Activated T-helper 2 cell treated with anti-CD3 and anti-CD28 coated beads, Interferon-gamma antibody, Interleukin-2, Interleukin-4, amounts not matched to agents 10 μg/mL and 5 μg/mL and 100 μg/mL, durations not matched to agents 14 hours and 24 hours and 36 hours (primary cell): ENCODE measurements at places on chromosomes 13 and 19.

- no peak for DNase-seq
Observed at GRCh38 chr13:38496917-38497316, 147.3 kb downstream of the UFM1 start.

DNA sequence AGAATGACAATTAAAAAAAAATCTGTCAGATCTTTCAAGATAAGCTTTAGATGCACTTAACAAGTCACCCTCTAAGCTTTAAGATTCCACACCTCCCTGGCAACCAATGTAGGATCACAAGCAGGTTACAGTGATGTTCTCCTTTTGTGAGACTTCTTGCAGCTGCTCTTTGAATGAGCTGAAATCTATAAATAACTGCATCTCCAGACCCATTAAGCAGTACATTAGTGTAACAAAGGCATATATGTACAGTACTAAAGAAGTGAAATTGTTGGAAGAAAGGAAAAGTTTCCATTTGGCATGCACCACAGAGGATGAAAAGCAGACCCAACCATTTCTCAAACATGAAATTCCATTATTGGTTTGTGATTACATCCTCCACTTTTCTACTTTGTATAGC is 364.7 kb downstream of the ENOX1 start:
- no peak for DNase-seq

GRCh38 chr19:29596080-29596727 is 9.9 kb upstream of the POP4 start:
- no peak for DNase-seq

DNA sequence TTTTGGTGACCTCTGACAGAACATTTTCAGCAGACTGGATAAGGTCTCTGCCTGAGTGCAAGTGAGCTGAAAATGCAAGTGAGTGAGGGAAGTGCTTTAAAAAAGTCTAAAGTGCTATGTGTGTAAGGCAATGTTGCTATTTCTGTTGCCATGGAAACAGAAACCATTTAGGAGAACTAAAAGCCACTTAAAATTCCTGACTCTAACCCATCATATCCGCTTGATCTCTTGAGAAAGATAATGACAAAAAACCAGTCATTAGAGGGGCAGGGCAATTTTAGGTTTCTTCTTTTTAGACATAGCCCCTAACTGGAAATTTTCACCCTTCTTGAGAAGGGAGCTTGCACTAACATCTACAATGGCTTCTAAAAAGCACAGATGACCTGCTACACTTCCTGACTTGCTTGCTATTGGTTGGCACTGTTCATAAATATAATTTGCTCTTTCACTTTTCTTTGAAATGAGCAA is at the start of gene CYSLTR2:
Gene CYSLTR2, plus strand, starts transcription at position 458 of the 468 bp plus-strand sequence. CDS start 52,889 bp downstream, outside the sequence.
- peak; percentile 28 for DNase-seq

DNA sequence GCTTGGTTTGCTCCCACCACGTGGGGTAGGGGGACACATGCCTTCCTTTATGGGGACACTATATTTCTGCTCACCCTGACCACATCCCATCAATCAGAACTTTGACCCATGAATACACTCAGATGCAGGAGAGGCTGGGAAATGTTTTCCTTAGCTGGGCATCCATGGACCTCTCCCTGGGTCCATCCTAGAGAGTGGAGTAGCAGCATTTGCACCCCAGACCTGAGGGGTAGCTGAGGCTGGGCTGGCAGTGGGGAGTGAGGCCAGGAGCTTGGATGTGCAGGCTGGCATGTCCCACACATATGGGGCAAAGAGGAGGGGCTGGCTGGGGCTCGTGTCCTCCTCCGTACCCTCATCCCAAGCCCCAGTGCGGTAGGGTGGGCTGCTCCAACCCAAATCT is 152.8 kb downstream of the TM9SF2 start:
- no peak for DNase-seq

- DNase-seq = no peak
Observed at GRCh38 chr19:6412447-6413091, 12.0 kb downstream of the KHSRP start.
